ENCODE measurements at places on chromosomes 2 and 18. TPM values are rescaled to one million over a fixed set of nuclear protein-coding genes. Genes with fewer than 3 reads are reported as not detected.

The HTR2B gene
- not detected for polyA plus RNA-seq

- no peak for DNase-seq
These were observed 35.7 kb downstream of the RASGRP3 start for GRCh38 chr2:33512112-33512511.

GRCh38 chr18:49189772-49190171 is 239.0 kb upstream of the SMAD7 start:
- DNase-seq: no peak

- DNase-seq: no peak
These were observed 9.6 kb downstream of the CYB5A start for GRCh38 chr18:74281980-74282754.
